ENCODE measurements at places on chromosomes 3 and 15.

DNA sequence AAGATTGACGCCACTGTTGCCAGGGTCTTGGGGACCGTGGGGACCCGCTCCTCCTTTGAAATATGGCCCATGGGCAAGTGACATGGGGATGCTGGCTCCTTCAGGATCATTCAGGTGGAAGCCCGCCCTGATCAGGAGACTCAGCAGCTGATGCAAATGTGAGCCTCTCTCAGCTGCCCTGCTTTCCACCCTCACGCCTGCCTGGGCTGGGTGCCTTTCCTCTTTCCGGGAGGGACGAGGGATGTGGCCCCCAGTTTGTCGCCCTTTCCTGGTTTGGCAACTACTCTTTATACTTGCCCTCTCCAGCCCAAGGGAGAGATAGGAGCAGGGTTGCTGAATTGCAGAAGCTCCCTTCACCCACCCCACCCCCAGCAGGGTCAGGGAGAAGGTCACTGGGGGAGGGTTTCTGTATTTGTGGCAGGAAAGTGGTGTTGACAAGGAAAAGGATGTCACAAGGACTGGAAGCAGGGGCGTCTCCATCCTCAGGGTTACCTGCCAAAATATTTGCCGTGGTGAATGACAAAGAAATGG lies 21.8 kb downstream of the DNASE1L3 start:
- no peak for DNase-seq

DNA sequence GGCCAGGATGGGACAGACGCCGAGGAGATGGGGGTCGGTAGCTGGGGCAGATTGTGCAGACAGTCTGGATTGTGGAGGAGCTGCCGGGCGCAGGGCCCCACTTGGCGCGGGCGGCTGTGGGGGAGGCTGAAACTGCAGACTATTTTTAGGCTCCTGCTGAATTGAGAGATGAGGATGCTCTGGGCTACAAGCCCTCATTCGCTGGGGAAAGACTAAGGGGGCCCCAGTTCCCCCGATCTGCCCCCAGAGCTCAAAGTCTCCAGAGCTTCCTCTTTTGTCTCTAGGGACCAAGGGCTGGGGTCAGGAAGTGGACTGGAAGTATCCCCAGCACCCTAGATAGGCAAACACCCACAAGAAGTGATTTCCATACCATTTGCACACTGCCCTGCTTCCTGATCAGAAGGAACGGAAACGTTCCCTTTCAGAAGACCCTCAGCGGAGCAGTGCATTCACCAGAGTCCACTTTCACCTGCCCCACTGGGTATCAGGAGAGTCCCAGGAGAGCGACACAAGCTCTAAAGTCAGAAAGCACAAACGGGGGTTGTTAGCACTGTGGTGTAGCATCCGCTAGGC lies 29.7 kb downstream of the SEMA7A start:
- DNase-seq, result no peak

DNA sequence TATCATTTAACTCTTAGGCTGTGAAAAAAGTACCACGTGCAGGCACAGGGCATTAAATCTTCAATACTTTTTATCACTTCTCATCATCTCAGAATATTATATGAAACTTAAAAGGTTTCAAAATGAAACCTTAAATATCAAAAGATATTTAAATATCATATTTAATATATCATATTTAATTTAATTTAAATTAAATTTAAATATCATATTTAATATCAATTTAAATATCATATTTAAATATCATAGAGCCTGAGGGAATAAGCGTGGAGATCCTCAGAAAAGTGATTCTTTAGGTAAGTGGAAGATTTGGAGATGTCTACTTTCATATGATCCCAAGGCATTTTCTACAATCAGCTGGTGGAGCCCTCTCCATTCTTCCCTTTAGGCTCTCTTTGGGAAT lies 716.6 kb downstream of the OTOL1 start:
- no peak for DNase-seq

- DNase-seq, result no peak
Observed at GRCh38 chr3:1117843-1118473, 25.1 kb downstream of the CNTN6 start.

GRCh38 chr15:84778194-84778593 lies 29.8 kb downstream of the ZNF592 start:
- DNase-seq, result peak; percentile 57

DNA sequence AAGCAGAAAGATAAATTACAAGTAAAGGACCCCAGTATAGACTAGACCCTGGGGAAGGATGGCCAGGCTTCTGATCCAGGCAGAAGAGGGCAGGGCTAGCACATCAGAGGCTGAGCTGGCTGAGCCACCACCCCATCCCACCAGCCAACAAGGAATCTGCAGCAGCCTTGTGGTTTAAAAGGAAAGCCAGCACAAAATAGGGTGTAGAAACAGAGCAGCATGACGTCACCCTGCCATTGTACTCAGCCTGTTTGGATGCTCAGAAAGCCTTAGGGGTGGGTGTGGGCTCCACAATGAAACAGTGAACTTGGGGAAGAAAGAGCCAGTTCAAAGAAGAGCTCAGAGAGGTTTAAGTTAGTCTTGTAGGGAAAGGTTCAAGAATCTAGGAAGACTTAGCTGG lies 28.2 kb downstream of the DUOX1 start:
- DNase-seq, result no peak

DNA sequence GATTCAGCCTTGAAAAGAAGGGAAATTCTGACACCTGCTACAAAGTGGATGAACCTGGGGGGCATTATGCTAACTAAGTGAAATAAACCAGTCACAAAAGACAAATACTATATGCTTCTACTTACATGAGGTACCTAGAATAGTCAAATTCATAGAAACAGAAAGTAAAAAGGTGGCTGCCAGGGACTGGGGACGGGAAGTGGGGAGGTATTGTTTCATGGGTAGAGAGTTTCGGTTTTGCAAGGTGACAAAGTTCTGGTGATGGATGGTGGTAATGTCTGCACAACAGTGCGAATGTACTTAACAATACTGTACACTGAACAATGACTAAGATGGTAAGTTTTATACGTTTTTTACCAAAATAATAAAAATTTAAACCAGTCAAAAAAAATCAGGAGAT lies 4.8 kb downstream of the IDH2 start:
- DNase-seq, result no peak

DNA sequence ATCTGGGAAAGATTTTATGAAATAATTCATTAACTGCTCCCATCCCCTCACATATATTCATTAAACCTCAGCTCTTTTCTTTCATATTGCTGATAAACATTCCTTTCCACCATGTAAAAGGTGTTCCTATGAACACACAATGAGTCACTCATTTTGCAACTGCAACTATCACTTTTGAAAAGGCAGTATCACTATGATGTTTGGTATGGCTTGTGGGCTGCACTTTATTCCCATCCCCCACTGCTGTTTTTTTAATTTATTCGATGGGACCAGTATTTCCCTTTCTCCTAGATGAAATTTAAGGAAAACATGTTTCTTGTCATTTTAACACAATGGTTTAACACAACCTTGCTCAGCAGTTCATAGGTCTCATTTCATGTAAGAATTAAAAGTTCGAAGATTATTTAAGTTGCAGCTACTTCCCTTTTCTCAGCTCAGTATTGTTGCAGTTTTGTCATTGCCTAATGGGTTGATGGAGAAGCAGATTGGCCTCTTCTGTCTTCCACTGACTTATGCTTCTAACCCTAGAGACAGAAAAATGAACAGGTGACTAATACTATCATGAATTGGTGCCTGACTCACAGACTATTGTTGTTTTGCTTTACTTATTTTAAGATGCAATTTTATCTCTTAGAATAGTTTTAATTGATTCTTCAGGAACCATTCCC lies 280.3 kb downstream of the ZPLD1 start:
- DNase-seq, result no peak

GRCh38 chr15:69697916-69698315 lies 245.3 kb downstream of the RPLP1 start:
- DNase-seq, result no peak

GRCh38 chr3:123392368-123392767 lies 56.5 kb downstream of the ADCY5 start:
- DNase-seq, result no peak

- no peak for DNase-seq
Observed at GRCh38 chr15:75930866-75931265, 27.2 kb downstream of the FBXO22 start.

GRCh38 chr15:29623116-29623639 lies 199.1 kb downstream of the TJP1 start:
- DNase-seq, result no peak

- DNase-seq, result no peak
Observed at GRCh38 chr3:2423143-2423542, 324.5 kb downstream of the CNTN4 start.

GRCh38 chr3:5389057-5389456 lies 201.6 kb downstream of the EDEM1 start:
- DNase-seq, result no peak

DNA sequence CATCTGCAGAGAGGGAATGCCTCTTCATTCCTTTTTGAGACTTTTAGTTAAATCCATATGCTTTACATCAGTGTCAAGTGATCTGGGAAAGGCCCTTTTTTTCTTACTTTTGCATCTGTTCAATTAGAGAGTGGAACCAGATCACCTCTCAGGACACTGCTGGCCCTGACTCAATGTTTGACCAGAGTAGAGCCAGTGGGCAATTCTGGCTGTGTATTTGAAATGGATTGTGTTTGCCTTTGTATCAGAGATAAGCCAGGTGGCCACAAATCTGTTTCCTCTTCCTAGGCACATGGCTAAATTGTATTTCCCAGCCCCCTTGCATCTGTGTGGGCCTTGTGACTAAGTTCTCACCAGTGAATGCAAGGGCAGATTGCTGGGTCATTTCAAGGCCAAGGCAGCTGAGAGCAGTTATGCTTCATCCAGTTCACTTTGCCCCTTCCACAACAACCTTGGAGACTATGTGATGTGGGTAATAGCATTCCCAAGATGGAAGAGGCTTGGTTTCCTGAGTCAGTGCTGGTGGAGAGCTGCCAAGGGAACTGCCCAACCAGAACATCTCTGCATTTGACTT lies 75.6 kb upstream of the CACNA2D3 start:
- DNase-seq, result no peak

DNA sequence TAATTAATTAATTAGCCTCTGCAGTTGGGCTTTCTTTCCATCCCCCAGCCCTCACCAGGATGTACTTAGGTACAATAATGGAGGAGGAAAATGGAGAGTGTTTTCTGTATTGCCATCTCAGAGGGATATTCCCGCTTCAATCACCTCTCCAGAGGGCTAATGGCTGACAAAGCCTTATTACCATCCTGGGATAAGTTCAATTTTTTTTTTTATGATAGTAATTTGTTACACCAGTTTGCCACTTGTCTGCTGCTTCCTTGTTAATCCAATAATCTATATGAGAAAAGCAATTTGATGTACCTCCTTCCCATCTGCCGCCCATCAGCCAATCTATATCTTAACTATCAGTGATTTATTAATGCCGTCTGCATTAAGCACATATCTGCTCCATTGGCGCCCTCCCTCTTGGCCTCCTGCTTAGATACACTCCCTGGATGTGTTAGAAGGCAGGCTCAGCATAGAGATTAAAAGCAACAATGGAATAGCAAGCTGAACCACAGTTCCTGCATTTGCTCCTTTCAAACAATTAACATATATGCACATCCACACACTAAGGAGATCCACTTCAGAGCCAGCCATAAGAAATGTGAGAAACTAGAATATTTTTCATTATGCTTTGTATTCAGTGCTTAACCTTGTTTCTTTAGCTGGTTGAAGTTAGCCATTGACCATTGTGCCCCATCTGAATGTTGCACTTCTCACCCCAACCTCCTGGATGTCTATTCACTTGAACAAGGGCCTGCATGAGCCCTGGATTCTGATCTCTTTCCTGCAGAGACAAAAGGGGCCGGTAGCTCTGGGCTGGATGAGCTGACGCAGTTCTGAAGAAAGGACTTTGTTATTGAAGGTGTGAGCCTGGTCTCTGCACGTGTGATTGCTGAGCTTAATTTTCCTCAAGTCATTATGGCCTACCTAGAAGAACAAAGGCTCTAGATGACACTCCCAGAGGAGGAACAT lies 237.3 kb upstream of the GAP43 start:
- no peak for DNase-seq

Measured in H1 (cell line).